ENCODE measurements at places on chromosomes 16 and 17.

DNA sequence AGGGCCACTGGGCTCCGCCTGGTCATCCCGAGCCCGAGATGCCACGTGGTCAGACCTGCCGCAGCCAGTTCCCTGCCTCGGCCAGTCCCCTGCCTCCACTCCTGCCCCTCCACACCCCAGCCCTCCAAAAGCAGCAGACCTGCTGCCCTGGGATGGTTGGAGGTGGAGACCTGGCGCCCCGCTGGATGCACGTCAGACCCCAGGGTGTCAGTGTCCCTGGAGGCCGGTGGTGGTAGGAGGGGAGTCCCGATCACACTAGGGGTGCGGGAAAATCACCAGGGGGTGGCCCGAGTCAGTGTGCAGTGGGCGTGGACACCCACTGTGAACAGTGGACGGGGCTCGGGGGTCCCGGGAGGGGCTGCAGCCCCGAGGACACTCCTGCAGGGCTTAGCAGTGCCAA, 26.9 kb downstream of the TPSG1 start:
- DNase-seq, result no peak

- DNase-seq, result no peak
Observed at GRCh38 chr17:53420035-53420641, 402.6 kb upstream of the KIF2B start.

DNA sequence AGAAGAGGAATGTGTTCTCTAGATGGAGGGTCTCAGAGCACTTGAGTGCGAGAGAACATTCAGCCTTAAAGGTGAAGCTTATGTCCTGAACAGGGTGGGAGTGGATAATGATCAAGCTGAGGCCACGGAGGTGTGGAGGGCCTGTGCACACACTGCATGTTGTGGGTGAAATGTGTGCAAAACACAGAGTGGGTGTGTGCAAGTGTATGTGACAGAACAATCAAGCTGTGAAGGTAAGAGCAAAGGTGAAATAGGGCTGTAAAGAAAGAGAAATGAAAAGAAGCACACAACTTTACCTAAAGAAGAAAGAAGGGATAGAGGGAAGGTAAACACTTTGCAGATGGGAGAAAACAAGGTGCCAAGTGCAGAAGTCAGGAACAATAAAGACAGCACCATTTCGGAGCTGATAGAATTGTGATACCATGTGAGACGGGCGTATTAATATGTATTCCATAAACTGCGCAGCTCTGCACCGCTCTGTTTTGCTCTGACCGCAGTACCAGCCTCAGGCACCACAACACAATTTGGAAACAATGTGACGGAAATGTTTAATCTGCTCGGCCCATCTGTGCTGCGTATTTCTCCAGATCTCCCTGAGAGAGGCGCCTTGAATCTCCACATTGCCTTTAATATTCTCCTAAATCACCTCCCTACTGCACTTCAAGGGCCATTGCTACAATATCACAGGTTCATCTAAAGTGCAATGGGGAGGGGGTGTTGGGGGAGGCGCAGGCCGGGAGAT, 40.6 kb downstream of the SNX11 start:
- no peak for DNase-seq

DNA sequence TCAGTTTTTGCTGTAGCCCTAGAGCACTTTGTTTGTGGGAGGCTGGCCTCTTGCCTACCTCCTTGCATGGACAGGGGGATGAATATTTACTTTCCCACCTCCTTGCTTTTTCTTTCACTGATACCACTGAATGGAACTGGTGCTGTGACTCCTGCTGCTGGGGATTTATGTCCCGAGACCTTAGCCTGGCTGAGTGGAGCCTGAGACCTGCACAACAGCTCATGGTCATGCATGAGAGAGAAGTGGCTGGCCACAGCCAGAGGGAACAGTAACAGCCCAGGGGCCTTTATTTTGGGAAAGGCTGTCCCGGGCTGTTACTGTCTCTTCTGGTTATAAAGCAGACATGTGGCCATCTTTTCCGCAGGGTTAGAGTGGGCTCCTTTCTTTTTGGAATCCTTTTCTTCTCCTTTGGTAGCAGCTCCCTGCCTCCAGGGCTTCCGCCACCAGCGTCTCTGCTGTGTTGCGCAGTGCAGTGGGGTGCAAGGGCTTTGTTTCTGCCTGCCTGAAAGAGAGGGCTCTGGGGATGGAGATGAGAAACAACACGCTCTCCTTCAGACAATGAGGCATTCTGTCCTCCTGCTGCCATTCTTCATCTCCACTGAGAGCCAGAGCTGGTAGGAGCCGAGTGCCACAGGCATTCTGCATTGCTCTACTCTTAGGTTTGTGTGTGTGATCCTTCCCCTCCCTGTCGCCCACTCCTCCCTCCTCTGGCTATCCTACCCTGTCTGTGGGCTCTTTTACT, 14.5 kb downstream of the SNX11 start:
- no peak for DNase-seq

GRCh38 chr16:13883881-13884280, 36.1 kb upstream of the ERCC4 start:
- DNase-seq, result no peak

Measured in D721Med (cell line).